NK-92 treated with Interleukin-12 subunit alpha and Interleukin-12 subunit beta, amount 100 ng/mL, for 24 hours (cell line): ENCODE measurements at places on chromosomes 2 and 18.

DNA sequence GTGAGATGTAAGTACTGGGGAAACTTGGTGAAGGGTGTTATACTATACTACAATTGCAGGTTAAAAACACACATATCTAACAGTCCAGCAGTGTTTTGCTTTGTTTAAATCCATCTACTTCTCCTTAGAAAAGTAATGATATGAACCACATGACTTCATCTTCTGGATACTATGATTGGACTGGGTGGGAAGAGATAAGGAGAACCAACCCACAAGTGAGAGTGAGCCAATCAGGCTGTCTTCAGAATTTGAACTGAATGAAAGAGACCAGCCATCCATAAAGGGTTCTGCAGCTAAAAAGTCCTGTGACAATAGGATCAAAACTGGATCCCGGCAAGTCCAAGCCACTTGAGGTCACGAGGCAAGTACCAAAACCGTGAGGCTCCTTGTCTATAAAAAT, 46.6 kb downstream of the KANSL3 start:
- no peak for DNase-seq

DNA sequence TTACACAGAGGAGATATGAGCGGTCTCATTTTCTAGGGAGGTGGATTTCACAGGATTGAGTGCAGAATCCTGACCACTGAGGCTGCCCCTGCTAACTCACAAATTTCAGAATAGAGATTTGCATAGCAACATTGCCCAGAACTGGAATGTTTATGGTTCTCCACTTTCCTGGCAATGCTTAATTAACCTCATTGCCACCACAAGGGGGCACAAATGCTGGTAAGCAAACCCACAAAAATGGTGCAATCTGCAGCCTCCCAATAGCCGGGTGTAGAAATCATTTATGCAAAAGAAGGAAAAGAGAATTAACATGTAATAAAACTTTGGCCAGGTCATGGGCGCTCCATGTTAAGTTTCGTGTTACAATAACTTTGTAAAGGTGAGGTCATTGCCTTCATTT, 112.4 kb downstream of the CYRIA start:
- no peak for DNase-seq

GRCh38 chr18:23177433-23178072, 42.3 kb downstream of the CABLES1 start:
- no peak for DNase-seq

- DNase-seq, result no peak
Measured at GRCh38 chr18:8662560-8663255, 42.6 kb upstream of the MTCL1 start.

DNA sequence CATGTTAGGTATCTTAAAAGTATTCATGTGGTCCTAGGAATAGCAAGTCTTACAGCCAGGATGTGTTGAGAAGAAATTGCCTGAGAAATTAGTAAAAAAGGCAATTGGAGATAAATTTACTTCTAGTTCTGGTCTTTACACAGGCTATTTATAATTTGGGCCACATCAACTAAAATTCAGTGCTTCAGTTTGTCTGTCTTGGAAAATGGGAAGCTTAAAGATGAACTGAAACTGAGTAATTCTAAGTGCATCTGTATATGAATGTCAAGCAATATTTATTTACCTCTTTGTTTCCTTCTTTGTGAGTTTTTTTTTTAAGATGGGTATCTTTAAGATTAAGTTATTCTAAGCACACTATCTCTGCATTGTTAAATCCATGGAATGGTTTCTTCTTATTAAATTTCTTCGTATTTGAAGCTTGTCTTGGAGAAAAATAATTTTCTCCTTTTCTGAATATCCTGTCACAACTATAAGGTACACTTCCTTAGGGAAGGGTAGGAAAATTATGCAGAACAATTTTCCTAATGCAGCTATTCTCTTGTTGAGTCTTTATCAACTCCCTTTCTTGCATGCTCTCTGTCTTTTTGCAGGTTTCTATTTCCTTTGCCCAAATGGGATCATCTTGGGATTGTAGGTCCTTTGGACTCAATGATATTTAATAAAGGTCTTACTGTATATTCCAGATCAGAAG, 39.7 kb upstream of the MMADHC start:
- DNase-seq, result no peak

DNA sequence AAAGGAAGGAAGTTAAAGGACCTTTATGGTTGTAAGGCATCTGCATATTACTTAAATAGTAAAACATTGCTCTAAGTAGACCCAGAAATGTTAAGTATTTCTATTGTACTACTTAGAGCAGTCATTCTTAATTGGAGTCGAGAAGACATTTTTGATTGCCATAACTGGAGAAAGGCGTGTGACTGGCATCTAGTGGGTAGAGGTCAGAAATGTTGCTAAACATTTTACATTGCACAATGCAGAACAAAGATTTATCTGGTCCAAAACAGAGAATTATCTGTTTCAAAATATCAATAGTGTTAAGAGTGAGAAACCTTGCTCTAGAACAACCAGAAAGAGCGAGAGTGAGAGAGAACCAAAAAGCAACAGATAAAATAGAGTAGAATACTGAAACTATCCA, 23.3 kb upstream of the ROCK1 start:
- DNase-seq, result no peak

GRCh38 chr2:170503563-170503962, 211.6 kb upstream of the SP5 start:
- DNase-seq, result no peak

DNA sequence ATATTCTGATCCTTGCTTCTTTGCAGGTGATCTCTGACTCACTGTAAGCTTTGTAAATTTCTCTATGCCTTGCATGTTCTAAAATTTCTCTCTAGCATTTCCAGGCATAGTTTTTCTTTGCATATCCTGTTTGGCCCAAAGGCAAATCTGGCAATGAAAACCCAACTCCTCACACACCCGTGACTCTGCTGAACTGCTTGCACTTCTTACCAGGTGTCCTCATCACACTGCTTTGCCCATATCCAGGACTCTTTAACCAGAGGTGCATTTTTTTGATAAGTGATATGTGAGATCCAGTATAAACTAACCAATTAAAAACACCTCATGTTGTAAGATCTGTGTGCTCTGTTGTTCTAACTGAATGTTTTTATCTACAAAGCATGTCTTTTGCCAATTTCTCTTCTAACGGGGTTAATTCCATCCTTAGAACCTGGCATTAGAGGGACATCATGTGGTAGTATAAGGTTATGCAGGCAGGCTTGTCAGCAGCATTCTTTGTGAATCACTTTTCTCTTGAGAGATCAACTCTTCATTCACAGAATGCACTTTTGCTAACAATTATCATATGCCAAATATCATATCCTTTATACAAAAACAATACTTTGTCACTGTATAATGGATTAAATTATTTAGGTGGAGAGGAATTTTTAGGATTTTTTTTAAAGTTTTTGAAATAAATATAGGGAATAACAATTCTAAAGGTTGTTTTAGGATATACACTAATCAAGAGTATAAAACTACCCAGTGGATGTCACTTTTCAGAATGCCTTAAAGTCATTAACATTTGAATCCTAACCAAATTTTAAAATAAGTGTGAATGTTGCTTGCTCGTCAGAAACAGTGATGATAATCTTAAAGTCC, 20.8 kb upstream of the TMX3 start:
- DNase-seq, result no peak

- DNase-seq, result no peak
Measured at GRCh38 chr2:146820672-146821071, 1024.2 kb upstream of the ACVR2A start.

GRCh38 chr2:207225773-207226172, 60.0 kb upstream of the KLF7 start:
- DNase-seq, result no peak

- DNase-seq, result no peak
Measured at GRCh38 chr18:74947417-74947816, 261.5 kb downstream of the PTGR3 start.

- no peak for DNase-seq
Measured at GRCh38 chr2:158726911-158727592, 68.1 kb upstream of the DAPL1 start.

- DNase-seq, result no peak
Measured at GRCh38 chr18:21757833-21758232, 17.2 kb downstream of the MIB1 start.

DNA sequence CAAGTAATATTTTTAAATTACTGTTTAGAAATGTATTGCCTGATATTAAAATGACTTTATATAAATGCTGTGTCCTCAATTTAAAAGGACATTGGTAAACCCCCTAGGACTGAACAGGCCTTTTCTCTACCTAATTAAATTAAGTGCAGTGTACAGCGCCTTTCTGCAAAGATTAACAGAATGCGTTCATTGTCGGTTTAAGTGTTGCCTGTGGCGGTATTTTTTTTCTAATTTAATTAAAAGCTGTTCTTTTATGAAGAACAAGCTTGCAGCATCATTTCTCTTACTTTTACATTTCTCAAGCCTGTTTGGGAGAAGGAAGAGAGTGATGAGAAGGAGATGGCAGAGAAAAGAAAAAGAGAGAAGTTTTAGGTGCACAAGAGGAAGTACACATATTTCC, 344.9 kb downstream of the CPS1 start:
- DNase-seq, result no peak

GRCh38 chr2:107989445-107989844, 3.1 kb downstream of the SLC5A7 start:
- DNase-seq, result no peak

- no peak for DNase-seq
Measured at GRCh38 chr2:238125127-238125885, 13.2 kb upstream of the KLHL30 start.

GRCh38 chr2:163247156-163247846, 408.7 kb upstream of the KCNH7 start:
- no peak for DNase-seq

- DNase-seq, result no peak
Measured at GRCh38 chr2:105861200-105861599, 116.5 kb downstream of the NCK2 start.

GRCh38 chr2:226215902-226216503, 583.6 kb downstream of the IRS1 start:
- no peak for DNase-seq

DNA sequence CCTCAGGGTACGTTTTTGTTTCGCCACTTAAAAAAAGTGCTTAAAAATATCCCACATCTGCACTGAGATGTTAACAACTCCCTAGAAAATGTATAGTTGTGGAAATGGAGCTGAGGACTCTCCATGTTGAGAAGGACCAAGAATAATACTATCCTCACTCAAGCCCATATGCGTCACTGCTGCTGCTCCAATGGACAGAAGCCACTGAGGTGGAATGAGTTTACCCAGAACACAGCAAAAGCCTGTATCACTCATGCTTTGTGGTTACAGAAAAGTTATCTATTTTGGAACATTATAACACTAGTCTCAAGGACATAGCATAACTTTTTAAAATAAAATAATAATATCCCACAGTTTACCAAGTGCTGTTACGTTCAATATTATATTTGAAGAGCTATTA, 31.9 kb downstream of the DSC3 start:
- no peak for DNase-seq

DNA sequence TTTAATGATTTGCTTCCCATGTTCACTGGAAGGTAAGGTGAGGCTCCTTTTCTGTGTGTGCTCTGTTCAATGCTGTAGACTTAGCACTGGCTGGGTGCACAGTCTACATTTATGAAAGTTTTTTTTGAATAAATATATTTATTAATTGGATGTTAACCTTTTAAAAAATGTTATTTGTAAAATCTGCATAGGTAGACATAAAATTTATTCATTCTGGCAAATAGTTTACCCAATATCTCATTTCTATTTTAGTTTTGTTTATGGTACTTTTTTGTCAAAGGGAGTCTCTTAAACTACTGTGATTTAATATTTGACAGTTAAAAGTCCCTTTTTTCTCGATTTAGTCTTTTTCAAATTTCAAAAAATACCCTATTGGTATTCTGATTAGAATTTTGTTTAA, 19.9 kb downstream of the CDKL4 start:
- DNase-seq, result no peak

DNA sequence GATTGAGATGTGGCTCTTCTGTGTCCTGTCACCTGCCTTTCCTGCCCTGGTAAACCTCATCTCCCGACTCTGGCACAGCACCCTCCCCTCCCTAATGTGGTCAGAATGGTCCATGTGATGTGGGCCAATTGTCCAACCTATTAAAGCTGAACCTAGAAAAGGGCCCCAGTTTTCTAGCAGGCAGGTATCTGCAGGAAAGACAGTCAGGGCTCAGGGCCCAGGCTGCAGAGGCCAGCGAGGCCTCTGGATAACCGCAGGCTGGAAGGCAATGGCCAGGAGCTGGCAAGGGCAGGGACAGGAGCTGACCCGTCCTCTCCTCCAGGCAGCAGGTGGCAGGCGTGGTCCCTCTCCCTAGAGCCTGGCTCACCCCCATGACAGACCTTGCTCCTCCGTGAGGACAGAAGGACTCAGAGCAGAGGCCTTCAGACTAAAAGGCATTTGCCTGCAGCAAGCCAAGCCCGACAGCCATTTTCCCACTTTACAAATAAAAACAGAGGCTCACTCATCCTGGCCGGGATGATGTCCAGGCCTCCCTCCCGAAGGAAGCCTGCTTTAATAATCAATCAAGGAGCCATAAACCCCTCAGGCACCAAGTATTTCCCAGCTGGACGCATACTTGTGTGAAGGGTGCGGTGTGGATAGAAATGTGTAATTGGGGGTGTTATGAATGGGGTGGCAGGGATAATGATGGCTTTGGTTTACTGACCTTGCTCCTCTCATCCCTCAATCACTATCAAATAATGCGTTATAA, 107.1 kb downstream of the TWIST2 start:
- no peak for DNase-seq

GRCh38 chr2:109675666-109676345, 61.6 kb downstream of the SOWAHC start:
- DNase-seq, result no peak

- no peak for DNase-seq
Measured at GRCh38 chr2:33378556-33379210, 97.8 kb upstream of the RASGRP3 start.

GRCh38 chr2:209321581-209321980, 102.3 kb upstream of the MAP2 start:
- DNase-seq, result no peak

GRCh38 chr2:11761259-11761658, 14.8 kb downstream of the LPIN1 start:
- DNase-seq, result no peak

- no peak for DNase-seq
Measured at GRCh38 chr2:65264821-65265670, 37.4 kb downstream of the ACTR2 start.

- no peak for DNase-seq
Measured at GRCh38 chr2:194320520-194320919, 1336.5 kb upstream of the SLC39A10 start.

DNA sequence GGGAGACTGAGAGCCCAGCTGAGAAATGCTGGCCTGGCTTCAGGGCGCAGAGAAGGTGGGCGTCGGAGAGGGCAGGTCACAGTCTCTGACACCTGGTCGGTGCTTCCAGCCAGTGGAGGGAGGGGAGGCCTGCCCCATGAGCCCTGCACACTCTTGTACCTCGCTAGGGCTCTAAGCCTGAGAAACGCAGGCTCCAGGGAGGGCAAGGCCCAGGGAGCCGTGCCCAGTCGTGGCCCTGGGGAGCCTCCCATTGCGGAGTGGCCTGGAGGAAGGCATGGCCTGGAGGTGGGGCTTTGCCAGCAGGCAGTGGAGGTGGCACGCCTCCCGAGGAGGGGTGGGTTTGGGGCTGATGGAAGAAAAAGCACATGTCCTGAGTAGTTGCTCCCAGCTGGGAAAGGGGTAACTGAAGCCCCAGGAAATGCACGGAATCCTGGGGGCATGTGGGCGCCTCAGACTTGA, 39.0 kb downstream of the MTERF4 start:
- no peak for DNase-seq

GRCh38 chr2:216402751-216403150, 9.5 kb upstream of the SMARCAL1 start:
- DNase-seq, result no peak

- DNase-seq, result no peak
Measured at GRCh38 chr2:55017880-55018279, 32.4 kb downstream of the RTN4 start.
